ENCODE measurements at places on chromosomes 3 and 15. TPM values are rescaled to one million over a fixed set of nuclear protein-coding genes. Genes with fewer than 3 reads are reported as not detected.

DNA sequence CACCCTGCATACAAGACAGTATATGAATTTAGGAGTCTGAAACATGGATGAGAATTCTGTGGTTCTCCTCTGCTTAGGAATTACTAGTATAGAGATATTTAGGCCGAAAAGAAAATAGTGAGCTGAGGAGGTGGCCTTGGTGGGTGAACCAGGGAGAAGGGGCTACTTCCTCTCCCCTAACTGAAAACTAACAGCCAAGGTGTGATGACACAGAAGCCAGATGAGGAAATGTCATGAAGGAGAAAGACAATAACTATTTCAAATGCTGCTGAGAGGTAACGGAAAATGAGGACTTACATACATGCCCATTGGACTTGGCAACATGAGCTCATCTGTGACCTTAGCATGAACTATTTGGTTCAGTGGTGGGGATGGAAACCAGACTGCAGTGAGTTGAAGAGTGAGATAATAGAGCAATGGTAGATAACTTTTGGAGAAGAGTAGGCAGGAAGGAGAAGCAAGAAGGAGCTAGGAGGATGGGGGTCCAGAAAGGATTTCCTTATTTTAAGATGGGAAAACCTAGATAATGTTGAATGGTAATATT lies 114.4 kb upstream of the TSPAN3 start:
- no peak for DNase-seq

- no peak for DNase-seq
These were observed 51.3 kb downstream of the CCK start for GRCh38 chr3:42214565-42215283.

DNA sequence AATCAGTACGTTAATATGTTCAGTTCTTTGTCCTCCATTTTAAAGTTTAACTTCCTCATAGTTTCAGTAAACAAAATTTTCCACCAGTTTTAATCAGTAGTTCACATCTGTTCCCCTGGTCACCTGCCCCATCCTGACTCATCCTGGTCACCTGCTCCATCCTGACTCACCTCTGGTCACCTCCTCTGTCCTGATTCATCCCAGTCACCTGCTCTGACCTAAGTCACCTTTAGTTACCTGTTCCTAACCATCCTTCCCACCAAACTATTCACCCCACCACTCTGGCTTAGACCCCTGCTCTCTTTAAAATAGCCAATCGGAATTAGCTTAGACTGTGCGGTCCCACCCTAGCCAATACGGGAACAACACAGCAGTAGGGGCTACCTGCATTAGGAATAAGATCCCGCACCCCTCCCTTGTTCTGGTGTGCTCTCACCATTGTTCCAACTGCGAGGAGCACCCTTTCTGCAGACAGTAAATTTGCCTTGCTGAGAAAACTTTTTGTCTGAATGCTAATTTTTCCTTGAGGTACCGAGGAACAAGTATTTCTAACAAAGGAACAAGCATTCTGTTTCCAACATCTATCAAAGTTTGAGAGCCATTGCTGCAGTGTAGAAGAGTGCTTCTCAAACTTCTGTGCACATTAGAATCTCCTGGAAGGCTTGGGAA lies 169.3 kb downstream of the ADAMTS17 start:
- no peak for DNase-seq

PROS1 gene
- 2.5 TPM for total RNA-seq

CAND2 gene
- total RNA-seq: 8.7 TPM

SPRED1 gene
- total RNA-seq: 32.6 TPM

FAM98B gene
- 44.6 TPM for total RNA-seq

DNA sequence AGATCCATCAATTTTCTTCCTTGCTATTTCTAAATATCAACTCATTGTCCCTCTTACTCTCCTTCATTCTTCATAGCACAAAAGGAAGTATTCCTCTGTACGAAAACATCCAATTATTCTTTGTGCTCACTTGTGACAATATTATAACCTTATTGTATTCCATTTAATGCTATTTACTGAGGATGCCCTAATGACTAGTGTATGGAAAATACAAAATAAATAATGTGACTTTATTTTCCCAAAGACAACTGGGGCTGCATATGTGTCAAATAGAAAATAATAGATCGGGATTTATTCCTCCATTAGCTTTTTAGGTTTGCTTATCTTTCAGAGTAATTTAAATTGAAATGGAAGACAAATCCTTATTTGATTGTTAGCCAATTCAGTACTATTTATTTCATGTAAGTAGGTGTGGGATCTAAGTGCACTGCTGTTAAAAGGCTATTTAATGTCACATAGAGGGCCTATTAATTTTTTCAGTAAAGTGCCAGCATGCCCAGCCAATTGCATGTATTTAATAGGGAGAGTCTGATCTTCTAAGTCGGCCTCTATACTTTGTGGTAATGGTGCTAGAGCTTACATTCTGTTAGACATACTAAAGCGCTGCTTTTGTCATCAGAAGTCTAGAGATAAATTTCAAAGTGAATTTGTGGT lies 329.8 kb downstream of the MCTP2 start:
- DNase-seq: no peak

RAB43 gene
- 19.4 TPM for total RNA-seq

PCOLCE2 gene
- total RNA-seq: 12.6 TPM

- no peak for DNase-seq
These were observed 676 bp downstream of the TCF12 start for GRCh38 chr15:56919031-56919608.

DNA sequence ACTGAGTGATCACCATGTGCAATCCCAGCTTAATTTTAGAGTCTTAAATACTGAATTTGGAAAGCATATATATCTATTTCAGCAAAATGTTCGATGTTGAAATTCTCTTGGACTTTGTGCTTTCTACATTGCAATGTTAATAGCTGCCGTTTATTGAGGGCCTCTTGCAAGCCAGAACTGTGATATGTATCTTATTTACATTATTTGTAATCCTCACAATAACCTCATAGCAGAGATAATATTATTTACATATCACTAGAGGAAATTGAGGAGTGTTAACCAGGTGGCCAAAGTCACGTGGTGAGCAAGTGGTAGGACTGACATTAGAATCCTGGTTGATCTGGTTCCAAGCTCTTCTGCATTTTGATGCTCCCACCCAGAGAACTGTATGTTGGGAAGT lies 254.1 kb downstream of the SLC9A9 start:
- DNase-seq: no peak

CHRNB4 gene
- 2.6 TPM for total RNA-seq

- peak; percentile 61 for DNase-seq
These were observed 3.2 kb downstream of the ANP32A start for GRCh38 chr15:68817304-68818065.

DNA sequence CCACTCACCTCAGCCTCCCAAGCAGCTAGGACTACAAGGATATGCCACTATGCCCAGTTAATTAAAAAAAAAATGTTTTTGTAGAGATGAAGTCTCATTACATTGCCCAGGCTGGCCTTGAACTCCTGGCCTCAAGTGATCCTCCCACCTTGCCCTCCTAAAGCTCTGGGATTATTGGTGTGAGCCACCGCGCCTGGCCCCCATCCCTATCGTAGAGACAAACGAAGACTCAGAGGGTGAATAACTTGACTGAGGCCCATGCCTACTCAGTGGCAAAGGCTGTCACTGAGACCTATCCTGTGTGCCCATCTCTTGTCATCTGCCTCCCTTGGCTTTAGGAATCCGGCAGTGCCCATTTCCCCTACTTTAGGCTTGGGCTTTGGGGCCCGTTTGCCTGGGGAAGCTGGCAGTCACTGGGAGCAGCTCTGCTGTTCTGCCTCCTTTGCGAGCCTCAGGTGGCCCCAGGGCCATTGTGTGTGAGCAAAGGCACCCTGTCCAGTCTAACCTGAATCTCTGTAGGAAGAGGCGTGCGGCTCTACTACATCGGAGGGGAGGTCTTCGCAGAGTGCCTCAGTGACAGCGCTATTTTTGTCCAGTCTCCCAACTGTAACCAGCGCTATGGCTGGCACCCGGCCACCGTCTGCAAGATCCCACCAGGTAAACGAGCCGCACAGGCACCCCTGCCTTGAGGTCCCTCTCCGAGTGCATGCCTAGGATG lies 70.1 kb downstream of the AAGAB start:
- DNase-seq: no peak

DNA sequence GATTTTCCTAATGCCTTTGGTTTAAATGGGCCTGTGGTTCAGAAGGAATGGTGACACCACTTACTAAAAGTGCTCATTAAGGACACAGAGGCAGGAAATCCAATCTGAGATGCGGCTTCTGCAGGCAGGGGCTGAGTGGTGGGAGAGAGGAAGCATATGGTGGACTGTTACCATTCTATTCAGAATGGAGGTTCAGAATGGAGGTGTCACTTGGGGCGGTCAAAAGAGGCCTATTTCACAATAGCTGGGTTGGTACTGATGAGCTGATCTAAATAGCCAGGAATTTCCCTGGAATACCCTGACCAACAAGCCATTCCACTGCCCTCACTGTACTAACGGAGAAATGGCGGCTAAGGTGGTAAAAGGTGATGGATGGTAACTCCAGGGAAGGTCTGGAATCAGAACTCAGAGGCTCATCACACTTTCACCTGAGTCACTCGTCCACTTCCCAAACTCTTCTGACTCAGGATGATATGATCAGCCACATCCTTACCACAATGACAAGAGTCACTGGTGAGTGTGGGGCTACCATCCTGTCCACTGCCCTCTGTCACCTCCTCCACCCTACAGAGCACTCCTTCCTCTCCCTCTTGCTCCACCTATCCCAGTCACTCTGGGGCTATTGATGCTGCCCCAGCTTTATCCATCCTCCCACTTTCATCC lies 15.7 kb downstream of the RFT1 start:
- no peak for DNase-seq

ELL3 gene
- total RNA-seq: 11.0 TPM

DNA sequence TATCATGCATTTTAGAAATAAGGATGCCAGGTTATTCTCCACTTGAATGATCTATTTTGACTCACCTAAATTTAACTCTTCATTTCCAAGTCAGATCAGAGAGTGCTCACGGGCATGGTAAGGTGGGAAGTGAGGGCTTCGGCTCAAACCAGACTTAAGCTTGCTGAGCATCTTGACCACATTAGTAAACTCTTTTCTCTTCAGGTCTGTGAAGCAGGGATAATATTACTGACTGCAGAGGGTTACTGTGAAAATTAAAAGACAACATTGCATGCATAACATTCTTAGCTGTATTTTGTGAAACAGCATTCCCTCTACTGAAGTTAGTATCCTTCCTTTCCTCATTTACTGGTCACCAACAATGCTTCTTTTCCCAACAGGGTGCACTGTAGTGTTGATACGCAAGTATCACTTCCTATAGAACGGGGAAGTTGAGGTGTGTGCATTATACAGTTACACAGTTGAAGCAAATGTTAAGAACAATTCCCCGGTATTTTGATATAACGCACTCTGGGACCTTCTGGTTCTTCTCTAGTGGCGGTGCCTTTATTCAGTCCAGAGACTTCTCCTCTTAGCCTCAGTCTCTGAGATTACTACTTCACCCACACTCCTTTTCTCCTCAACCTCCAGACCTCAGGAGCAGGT lies 74.1 kb upstream of the MNS1 start:
- no peak for DNase-seq

- no peak for DNase-seq
These were observed 55.6 kb downstream of the SLCO3A1 start for GRCh38 chr15:91909111-91909510.

DNA sequence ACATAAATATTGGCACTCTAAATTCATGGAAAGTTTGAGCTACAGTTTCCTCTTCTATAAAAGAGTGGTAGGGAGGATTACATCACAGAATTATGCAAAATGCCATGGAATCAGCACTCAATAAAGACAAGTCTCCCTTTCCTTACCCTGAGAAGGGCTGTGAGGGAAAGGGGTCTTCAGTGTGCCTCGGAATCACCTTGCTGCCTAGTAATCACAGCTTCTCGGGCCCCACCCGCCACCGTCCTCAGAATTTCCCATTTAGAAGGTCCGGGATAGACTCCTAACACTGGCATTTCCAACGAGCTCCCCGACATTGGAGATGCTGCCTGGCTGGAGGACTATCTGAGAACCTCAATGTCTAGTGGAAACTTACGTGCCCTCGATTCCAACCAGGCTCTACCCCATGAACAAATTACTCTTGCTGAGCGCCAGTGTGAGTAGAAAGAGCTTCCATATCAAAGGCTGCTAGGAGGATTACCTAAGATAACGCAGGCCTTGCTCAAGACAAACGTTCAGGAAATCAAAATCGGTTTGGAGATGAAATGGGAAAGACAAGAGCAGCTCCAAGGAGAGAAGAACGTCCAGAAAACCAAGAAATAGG lies 92.1 kb upstream of the CHD2 start:
- DNase-seq: no peak

ATP1B3 gene
- total RNA-seq: 250 TPM

WWTR1 gene
- 19.2 TPM for total RNA-seq

- DNase-seq: no peak
These were observed 49.3 kb downstream of the C3orf70 start for GRCh38 chr3:185103359-185104127.

SCG5 gene
- 16.9 TPM for total RNA-seq

DNA sequence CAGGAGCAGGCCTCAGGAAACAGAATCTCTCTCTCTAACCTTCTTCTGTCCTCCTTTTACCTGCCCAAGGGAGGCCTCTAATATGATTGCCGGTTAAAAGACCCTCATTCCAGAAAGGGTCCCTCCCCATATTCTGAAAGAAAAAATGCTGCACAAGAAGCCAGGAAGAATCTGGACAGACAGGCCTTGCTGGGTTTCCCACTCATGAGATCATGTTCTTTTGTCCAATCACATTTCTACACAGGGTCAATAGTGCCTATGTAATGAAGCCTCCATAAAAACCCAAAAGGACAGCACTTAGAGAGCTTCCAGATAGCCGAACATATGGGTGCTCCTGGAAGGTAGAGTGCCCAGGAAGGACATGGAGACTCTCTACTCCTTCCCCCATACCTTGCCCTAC lies 146.0 kb downstream of the MYO9A start:
- DNase-seq: no peak
